ENCODE measurements at places on chromosomes 11 and 22.

- DNase-seq = no peak
These were observed 12.6 kb upstream of the GLYATL1 start for GRCh38 chr11:58926695-58927094.

- DNase-seq = no peak
These were observed 111.8 kb upstream of the LMO1 start for GRCh38 chr11:8375460-8375859.

DNA sequence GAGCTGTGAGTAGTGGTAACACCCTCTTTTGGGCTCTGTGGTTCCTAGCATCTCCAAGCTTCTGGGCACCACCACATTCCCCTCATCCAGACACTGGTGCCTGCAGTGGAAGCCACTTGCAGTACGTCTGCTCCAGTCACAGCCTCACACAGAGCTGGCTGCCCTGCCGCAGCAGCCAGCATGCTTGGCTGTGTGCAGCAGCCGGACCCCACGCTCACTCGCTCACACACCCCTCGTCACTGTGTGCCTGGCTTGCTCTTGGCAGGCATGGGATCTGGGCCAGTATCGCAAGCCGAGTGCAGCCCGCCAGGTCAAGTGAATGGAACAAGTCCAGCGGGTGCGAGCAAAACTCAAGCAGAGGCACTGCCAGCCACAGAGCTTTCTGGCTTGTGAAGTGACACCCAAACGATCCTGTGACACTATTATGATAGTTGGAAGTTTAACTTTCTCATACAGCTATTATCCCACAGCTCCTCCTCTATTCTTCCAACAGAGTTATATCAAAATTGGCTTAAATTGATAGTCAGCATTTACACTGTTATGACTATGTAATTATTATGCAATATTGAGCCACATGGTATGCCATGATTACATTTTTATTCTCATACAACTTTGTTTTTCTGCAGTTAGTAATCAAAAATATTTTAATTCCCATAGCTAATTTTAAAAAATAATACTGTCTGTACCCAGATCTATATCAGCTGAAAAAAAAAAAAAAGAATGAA lies 89.0 kb downstream of the CCDC73 start:
- no peak for DNase-seq

- DNase-seq = no peak
These were observed 19.4 kb downstream of the APLP2 start for GRCh38 chr11:130088919-130089673.

DNA sequence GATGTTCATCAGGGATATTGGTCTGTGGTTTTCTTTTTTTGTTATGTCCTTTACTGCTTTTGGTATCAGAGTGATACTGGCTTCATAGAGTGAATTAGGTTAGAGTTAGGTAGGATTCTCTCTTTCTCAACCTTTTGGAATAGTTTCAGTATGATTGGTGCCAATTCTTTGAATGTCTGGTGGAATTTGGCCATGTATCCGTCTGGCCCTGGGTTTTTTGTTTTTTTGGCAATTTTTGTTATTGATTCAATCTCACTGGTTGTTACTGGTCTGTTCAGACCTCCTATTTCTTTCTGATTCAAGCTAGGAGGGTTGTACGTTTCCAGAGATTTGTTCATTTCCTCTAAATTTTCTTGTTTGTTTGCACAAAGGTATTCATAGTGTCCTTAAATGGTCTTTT lies 54.4 kb downstream of the ATXN10 start:
- no peak for DNase-seq

All from stimulated activated CD4-positive, alpha-beta T cell treated with anti-CD3 and anti-CD28 coated beads, Interleukin-15, amount 100 ng/mL, for 1 hour (primary cell).